ENCODE measurements at places on chromosomes 16 and 17. TPM values are rescaled to one million over a fixed set of nuclear protein-coding genes. Genes with fewer than 3 reads are reported as not detected.

ATP2A1 gene
- total RNA-seq = 280 TPM

CA5A gene
- total RNA-seq = not detected

KRTAP9-4 gene
- not detected for total RNA-seq

DNA sequence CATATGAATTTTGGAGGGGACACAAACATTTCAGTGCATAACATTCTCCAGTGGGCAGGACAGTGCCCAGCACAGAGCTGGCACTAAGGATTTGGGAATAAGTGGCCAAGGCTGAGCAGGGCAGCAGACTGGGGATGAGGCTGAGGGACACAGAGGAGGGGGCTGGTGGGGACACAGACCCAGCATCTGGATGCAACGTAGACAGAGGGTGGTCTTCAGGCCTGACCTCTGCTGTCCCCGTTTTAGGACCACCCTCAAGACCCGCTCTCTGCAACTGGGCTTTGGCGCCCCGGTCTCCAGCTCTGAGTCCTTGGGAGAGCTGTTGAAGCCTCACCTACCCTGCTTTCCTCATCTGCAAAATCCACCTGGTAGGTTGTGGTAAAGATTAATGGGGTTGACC is 3.3 kb upstream of the PRSS33 start:
- peaks cover 47% of the 10 kb centered on the region for H3K27me3 ChIP-seq
- no peaks in the 10 kb centered on the region for H3K4me1 ChIP-seq
- no peak overlapping the region for H3K27ac ChIP-seq

KRTAP2-1 gene
- not detected for total RNA-seq

GRCh38 chr17:49363251-49363650 is 1.2 kb upstream of the ZNF652 start:
- no peak overlapping the region for H3K4me3 ChIP-seq
- DNase-seq = no peak
- H3K27me3 ChIP-seq = no peaks in the 10 kb centered on the region
- peaks cover 15% of the 10 kb centered on the region for H3K4me1 ChIP-seq
- no peaks in the 10 kb centered on the region for H3K36me3 ChIP-seq

DNA sequence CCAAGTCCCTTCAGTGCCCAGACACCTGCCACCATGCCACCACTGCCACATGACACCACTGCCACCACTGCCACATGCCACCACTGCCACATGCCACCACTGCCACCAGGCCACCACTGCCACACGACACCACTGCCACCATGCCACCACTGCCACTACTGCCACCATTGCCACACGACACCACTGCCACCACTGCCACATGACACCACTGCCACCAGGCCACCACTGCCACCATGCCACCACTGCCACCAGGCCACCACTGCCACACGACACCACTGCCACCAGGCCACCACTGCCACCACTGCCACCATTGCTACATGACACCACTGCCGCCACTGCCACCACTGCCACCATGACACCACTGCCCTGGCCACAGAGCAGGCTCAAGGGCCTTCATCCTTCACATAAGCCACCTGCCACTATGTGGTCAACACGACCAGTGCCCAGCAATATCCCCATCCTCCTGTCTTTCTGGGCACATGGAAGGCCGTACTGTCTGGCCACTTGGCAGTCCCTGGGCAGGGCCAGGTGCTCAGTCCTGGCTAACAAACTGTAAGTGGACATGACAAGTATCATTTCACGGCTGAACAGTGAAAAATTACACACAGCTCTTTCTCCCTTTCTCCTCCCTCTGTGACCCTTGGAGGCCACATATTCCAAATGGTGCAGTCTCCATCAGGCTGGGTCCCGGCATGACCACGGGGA is 33.1 kb downstream of the ABR start:
- no peak overlapping the region for H3K27ac ChIP-seq
- H3K36me3 ChIP-seq = no peaks in the 10 kb centered on the region
- no peak overlapping the region for H3K4me3 ChIP-seq
- peaks cover 17% of the 10 kb centered on the region for H3K4me1 ChIP-seq
- H3K27me3 ChIP-seq = peaks cover 2% of the 10 kb centered on the region

KRT20 gene
- not detected for total RNA-seq

Measured in muscle of leg (tissue), 16 donors.